Pericardium fibroblast (primary cell): ENCODE measurements at places on chromosomes 2 and 18. TPM values are rescaled to one million over a fixed set of nuclear protein-coding genes. Genes with fewer than 3 reads are reported as not detected.

The NOSTRIN gene
- 0.43 and 2.6 TPM in 2 replicates for total RNA-seq

The CD8B gene
- not detected in 2 replicates for total RNA-seq

The TTL gene
- total RNA-seq: 19.6 and 28.8 TPM in 2 replicates

The AGFG1 gene
- 47.1 and 55.7 TPM in 2 replicates for total RNA-seq

The GAD1 gene
- total RNA-seq: not detected in 2 replicates

The TMEM87B gene
- 16.6 and 28.0 TPM in 2 replicates for total RNA-seq

The SP5 gene
- total RNA-seq: not detected in 2 replicates

The KHK gene
- total RNA-seq: 0.12 TPM in 1 of 2 replicates, not detected in the other

The SGPP2 gene
- total RNA-seq: not detected in 2 replicates

The KCNIP3 gene
- total RNA-seq: 22.5 and 41.2 TPM in 2 replicates

The ST8SIA5 gene
- 0.09 TPM in 1 of 2 replicates, not detected in the other for total RNA-seq

The C2orf80 gene
- total RNA-seq: not detected in 2 replicates

The DCC gene
- total RNA-seq: under 0.01 TPM in 1 of 2 replicates, not detected in the other

The POTEI gene
- not detected in 2 replicates for total RNA-seq

The MAPRE3 gene
- 2.6 and 3.2 TPM in 2 replicates for total RNA-seq

The RGPD3 gene
- 0.43 and 0.47 TPM in 2 replicates for total RNA-seq

The PSTPIP2 gene
- 1.5 and 4.3 TPM in 2 replicates for total RNA-seq

The SULT1C2 gene
- not detected in 2 replicates for total RNA-seq
